ENCODE measurements at places on chromosomes 5 and 9.

- no peak for DNase-seq
Observed at GRCh38 chr5:170292179-170293104, 5.1 kb downstream of the LCP2 start.

GRCh38 chr9:132656299-132656698 lies 13.5 kb downstream of the DDX31 start:
- no peak for DNase-seq

DNA sequence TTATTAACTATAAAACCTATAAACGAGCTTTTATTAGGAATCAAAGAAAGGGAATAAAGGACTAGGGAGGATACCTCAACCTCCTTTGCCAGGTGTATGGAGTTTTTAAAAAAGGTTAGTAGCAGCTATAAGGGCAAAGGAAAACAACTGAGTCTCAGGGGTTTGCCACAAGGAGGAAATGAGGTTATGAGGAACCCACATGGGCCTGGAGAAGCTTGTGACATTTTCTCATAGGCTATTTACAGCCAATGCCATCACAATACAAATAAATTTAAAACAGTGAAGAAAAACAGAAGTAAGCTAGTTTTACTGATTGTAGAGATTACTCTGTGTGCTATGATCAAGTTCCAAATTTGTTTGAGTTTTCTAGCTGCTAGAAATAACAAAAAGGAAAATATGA lies 92.6 kb downstream of the CDKN2A start:
- no peak for DNase-seq

GRCh38 chr5:169934990-169935389 lies 45.3 kb downstream of the INSYN2B start:
- DNase-seq: no peak

- DNase-seq: no peak
Observed at GRCh38 chr5:149857499-149857898, 87.1 kb downstream of the PDE6A start.

DNA sequence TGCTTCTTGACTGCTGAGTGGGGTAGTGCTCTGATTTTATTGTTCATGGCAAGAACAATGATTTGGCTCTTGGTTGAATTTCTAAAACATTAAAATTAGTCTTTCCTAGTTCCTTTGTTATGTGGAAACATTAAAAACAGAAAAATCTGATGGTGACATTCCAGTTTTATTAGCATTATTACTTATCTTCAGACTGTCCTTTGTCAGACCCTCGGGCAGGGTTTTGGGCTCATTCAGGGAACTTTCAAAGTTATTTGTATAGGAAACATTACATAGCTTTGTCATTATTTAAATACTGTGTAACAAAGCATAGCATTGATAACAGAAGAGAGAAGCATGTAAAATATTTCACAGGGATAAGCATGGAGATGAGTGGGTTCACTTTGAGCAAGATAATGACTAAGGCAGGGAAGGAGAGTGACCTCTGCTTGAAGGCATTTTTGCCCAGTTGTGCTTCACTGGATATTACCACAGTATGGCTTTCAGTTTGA lies 119.9 kb downstream of the KDM4C start:
- DNase-seq: no peak

DNA sequence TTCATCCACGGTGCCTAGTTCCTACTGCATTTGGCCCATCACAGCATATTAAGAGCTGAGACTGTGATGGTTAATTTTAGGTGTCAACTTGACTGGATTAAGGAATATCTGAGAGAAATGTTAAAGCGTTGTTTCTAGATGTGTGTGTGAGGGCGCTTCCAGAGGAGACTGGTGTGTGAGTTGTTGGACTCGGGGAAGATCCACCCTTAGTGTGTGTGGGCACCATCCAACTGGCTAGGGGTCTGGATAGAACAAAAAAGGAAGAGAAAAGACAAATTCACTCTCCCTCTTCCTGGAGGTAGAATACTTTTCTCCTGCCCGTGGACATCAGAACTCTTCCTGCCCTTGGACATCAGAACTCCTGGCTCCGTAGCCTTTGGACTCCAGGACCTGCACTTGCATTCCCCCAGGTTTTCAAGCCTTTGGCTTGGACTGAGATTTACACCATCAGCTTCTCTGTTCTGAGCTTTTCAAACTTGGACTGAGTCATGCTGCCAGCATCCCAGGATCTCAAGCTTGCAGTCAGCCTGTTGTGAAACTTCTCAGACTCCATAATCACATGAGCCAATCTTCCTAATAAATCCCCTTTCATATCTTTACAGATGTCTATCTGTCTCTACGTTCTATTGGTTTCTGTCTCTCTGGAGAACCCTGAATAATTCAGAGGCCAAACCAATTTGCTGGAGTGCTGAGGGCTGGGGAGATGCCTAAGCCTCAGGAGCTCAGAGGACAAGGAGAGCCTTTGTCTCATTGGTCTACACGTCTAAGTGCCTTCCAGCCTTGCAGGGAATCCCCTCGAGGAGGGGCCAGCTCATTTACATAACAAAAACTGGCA lies 164.5 kb downstream of the DCP2 start:
- DNase-seq: no peak

- no peak for DNase-seq
Observed at GRCh38 chr9:124618476-124618875, 111.3 kb upstream of the NR5A1 start.

DNA sequence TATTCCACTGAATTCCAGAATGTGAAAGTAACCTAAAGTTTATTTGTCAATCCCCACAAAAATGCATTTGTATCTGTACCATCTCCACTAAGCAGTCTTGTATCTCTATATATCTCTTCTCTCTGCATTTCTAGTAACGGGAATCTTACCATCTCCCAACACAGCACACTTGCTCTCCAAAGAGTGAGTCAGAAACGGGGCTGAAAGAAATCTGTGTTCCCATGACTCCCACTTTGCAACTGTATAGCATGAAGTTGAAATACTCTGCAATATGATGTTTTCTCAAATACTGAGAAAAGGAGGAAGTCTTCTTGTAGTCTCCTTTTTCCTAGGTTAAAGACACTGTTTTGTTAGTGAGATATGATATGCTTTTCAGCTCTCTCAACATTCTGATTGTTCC lies 848.8 kb upstream of the ACO1 start:
- no peak for DNase-seq

DNA sequence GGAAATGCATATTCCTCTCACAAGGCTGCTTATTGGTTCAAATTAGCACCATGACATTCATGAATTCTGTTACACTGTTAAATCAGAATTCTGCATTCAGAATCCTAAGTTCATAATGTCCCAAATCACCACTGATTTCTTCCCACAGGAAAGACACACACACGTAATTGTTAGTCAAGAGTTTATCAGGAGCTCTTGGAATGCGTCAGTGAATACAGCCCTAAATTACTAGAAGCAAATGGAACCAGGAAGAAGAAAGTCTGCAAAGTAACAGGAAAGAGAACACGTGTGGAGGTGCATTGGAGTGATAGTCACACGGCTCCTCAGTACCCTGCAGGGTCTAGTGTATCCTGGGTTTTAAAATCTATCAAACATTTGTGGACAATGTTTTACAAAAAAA lies 110.2 kb downstream of the ANXA2R start:
- no peak for DNase-seq

DNA sequence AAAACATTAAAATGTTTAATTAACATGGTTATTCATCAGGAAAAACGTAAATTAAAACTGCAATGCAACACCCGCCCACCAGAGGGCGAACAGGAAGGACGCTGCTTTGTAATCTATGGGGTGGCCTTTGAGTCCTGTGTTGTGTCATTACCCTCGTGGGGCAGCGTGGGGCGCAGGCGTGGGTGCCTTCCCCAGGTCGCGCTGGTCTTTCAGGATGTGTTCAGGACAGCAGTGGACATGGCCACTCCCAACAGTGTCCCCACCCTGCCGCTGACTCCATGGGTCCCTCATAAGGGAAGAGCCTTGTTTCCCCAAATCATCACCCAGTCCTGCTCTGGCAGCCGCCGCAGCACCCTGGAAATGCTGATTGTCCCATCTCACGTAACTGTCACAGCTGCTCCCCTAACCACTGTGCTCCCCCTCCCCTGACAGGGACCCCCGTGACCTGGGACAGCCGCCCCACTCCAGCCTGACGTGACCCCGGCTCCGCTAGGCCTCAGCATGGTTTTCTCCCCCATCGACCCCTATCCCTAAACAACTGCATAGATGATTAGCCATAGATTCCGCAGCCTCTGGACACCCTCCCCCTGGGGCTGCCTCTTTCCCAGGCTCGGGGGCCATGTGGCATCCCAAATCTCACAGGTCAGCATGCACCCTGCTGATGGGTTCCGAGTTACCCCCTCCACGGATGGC lies 36.4 kb downstream of the GLT6D1 start:
- peak; percentile 18 for DNase-seq

- DNase-seq: no peak
Observed at GRCh38 chr9:113462781-113463286, 693 bp upstream of the RGS3 start.

DNA sequence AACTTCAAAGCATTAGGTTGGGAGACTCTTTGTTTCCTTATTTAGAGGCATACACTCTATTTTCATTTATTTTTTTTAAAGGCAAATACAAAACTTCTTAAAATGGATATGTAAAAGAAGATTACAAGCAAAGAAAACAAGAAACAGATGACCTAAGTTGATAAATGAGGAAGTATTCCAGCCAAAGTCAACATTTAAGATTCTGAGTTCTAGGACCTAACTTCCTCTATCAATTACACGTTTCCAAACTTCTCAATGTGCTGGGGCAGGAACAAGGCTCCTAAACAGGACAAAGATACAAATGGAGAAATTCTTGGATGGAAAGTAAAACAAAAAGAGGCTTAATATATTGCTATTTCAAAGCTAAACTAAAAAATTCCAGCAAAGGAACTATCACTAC lies 89.5 kb downstream of the TLE1 start:
- DNase-seq: no peak

DNA sequence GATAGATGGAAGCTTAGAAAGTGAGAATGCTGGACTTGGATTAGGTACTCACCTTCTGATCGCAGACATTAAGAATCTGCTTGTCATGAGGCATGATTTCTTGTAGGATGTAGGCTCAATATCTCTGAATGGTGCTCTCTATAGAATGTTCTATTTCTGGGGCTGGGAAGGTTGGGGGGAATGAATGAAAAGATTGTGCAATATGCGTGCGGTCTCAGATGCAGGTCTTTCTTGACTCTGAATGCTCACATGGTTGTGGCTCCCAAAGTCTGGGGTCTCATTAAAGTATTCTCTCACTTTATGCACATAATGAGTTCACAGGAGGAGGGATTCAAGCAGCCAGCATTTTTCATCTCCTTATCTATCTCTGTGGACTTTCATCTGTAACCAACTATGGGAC lies 482.0 kb upstream of the CD180 start:
- no peak for DNase-seq

DNA sequence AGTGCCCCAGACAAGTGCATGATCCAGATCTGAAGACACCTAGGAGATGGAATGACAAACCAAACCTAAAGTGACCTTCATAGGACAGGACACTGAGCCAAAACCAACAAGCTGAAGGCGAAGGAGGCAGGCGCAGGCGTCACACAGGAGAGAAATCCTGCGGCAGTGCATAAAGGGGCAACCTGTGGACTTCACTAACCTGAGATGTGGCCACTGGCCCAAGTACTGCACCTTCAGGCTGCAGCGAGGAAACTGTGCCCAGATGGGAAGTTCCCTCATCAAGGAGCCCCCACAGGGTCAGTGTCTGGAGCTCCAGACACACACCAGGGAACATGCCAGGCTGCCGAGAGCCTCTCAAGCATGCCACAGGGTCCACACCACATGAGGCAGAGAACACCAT lies 3.7 kb downstream of the IPPK start:
- no peak for DNase-seq

- no peak for DNase-seq
Observed at GRCh38 chr9:116174347-116174746, 20.8 kb downstream of the PAPPA start.

DNA sequence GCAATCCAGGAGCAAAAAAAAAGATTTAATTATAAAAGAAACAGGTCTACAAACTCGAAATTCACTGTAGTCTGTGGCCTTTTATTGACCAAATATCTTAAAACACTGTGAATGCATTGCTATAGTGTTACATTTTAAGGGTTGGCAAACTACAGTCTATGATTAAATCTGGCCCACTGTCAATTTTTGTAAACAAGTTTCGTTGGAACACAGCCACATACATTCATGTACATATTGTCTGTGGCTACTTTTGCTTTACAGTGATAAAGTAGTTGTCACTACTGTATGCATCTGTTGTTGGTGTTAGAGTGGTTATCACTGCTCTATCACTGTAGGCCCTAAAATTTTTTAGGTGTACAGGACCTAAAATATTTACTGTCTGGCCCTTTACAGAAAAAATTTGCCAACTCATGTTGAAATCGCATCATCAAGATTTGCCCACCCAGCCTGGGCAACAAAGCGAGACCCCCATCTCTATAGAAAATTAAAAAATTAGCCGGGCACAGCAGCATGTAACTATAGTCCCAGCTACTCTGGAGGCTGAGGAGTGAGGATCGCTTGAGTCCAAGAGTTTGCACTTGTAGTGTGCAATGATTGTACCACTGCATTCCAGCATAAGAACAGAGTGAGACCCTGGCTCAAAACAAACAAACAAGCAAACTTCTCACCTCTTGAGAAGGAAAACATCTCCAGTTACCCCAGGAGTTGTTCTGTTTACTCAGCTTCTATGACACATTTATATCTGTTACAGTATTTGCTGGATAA lies 89.0 kb downstream of the ERBIN start:
- DNase-seq: no peak

DNA sequence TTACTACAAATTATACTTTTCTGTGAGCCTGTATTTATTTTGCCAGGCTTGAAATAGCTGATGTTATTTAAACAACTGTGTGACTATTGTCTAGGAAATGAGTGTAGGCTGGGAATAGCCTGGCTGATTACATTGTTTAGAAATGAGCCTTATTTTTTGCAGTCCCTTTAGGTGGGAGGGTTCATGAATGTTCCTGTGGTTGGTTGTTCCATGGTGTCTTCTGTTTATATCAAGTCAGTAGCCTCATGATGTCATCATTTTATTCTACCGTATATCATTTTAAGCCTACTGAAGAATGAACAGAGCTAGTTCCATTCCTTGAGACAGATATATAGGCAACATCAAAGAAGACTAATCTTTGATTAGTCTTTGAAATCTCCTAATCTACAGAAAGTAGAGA lies 53.1 kb downstream of the MAP1B start:
- no peak for DNase-seq

DNA sequence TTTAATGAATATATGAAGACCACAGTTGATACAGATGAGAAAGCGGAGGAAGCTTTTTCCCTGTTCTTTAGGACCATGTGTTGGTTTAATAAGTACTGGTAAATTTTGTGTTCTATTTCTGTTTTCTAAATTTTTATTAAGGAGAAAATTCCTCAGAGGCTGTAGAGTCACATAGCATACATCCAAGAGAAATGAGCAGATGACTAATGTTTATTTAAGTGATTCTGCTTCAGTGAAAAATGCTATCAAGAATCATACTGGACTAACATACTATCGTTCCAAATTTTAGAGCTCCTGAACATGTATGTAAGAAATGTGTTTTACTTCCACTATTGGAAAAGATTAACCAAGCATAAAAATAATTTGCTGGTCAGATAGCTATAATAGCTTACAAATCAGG lies 115.0 kb downstream of the KIAA1958 start:
- no peak for DNase-seq

- DNase-seq: no peak
Observed at GRCh38 chr5:168976311-168976970, 324.5 kb downstream of the SLIT3 start.

Measured in activated CD4-positive, alpha-beta T cell treated with anti-CD3 and anti-CD28 coated beads for 4 hours (primary cell).